ENCODE measurements at places on chromosomes 4 and X.

- no peak for DNase-seq
These were observed 77.6 kb downstream of the NWD2 start for GRCh38 chr4:37322122-37322521.

DNA sequence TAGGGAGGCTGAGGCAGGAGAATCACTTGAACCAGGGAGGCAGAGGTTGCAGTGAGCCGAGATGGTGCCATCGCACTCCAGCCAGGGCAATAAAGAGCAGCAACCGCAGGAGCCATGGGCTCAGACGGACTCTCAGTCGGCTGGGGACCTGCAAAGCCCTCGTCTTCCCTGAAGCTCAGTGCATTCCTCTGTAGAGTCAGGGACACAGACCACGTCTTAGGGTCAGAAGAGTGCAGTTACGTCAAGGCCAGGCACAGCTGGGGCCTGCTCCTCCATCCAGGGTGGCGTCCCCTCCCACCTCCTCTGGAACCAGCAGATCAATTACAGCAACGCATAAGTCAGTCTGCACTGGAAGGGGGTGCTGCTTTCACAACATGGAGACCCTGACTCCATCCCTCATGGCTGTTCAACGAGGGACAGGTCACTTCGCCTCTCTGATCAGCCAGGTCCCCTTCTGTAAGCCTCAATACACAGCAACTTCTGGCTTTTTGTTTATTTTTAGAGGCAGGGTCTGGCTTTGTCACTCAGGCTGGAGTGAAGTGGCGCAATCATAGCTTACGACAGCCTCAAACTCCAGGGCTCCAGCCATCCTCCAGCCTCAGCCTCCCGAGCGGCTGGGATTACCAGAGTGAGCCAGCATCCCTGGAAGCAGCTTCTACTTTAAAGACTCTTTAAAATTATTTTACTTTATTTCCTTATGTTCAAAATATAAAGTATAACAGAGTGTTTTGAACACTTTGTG, 76.4 kb downstream of the ZFYVE28 start:
- DNase-seq, result no peak

GRCh38 chr4:82371497-82371896, 2.3 kb downstream of the HNRNPD start:
- DNase-seq, result no peak

DNA sequence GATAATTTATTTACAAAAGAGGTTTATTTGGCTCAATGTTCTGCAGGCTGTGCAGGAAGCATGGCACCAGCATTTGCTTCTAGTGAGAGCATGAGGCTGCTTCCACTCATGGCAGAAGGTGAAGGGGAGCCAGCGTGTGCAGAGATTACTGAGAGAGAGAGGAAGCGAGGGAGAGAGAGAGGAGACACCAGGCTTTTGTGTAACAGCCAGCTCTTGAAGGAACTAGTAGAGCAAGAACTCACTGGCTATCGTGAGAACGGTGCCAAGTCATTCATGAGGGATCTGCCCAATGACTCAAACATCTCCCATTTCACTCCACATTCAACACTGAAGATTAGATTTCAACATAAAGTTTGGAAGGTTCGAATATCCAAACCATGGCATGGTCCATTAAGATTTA, 12.7 kb downstream of the GUCY1A1 start:
- no peak for DNase-seq

GRCh38 chr4:156934259-156934635, 37.4 kb downstream of the PDGFC start:
- no peak for DNase-seq

DNA sequence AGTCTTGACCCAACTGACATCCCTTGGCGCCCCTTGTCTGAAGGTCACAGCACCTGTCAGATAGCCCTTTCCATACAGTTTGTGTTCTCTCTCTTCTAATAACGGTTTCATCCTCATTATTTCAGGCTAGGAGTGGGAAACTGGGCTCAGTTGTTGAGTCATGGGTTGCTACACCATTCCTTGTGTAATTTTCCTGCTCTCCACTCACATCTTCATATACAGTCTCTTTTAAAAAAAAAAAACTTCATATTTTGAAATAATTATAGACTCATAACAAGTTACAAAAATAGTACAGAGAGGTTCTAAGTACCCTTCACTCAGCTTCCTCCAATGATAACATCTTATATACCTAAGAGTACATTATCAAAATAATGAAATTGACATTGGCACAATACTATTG, 60.2 kb upstream of the GRPR start:
- DNase-seq, result no peak

GRCh38 chrX:107741404-107741790, 34.2 kb downstream of the TSC22D3 start:
- no peak for DNase-seq

GRCh38 chr4:140260227-140260626, 106.2 kb upstream of the MAML3 start:
- no peak for DNase-seq

DNA sequence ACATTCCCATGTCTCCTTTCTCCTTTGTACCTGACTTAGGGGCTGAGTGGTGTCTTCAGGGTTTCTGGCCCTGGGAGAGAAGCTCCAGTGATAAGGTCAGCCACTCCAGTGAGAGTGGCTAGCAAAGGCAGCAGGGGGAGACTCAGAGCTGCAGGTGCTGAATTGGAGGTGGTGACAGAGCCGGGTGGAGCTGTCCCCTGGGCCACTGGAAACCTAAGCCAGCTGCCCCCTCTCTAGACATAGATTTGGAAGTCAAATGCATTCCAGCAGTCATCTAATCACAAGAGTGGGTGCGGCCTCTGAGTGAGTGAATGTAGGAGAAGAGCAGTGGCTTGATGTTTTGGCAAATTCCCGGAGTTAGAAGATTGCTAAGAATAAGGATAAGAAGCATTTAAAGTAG, 28.5 kb downstream of the TRIM2 start:
- no peak for DNase-seq

DNA sequence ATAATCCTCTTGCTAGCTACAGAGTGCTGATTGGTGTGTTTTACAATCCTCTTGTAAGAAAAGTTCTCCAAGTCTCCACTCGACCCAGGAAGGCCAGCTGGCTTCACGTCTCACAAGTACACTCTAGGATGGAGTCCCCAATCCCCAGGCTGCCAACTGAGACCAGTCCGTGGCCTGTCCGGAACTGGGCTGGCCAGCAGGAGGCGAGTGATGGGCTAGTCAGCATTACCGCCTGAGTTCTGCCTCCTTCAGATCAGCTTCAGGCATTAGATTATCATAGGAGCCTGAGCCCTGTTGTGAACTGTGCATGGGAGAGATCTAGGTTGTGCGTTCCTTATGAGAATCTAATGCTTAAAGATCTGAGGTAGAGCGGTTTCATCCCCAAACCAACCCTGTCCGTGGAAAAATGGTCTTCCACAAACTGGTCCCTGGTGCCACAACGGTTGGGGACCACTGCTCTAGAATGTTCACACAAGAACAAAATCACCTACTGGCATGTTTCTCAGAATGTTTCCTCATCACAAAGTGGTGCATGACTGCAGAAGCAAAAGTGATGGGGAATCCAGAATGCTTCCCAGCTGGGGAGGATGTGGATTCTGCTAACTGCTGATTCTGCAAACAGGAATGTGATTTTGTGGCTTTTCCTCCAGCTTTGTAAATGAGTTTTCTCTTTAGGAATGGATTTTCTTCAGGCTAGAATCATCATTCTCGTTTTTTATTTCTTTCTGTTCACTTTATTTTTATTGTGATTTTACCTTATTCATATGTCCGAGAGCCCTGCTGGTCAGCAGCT, 40.9 kb downstream of the SEPTIN11 start:
- DNase-seq, result no peak

DNA sequence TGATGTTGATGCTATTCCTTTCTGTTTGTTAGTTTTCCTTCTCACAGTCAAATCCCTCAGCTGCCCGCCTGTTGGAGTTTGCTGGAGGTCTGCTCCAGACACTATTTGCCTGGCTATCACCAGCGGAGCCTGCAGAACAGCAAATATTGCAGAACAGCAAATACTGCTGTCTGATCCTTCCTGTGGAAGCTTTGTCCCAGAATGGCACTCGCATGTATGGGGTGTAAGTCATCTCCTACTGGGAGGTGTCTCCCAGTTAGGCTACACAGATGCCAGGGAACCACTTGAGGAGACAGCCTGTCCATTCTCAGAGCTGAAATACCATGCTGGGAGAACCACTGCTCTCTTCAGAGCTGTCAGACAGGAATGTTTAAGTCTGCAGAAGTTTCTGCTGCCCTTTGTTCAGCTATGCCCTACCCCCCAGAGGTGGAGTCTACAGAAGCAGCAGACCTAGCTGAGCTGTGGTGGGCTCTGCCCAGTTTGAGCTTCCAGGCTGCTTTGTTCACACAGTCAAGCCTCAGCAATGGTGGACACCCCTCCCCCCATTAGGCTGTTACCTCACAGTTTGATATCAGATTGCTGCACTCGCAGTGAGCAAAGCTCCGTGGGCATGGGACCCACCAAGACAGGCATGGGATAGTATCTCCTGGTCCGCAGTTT, 74.9 kb downstream of the SPIN3 start:
- DNase-seq, result no peak

GRCh38 chrX:148223361-148223760, 242.2 kb downstream of the FMR1NB start:
- DNase-seq, result no peak

DNA sequence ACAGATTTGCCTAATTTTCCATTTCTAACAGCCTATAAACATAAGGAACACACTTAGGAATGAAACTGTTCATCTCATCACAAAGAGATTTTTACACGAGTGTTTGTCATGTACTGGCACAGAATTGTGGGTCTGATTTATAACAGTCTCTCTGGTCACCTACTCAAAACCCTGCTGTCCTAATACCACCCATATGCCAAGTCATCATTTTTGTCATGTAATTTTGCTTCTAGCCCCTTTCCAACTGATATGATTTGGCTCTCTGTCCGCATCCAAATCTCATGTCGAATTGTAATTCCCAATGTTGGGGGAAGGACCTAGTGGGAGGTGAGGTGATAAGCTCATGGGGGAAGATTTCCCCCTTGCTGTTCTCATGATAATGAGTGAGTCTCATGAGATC, 284.1 kb upstream of the SLITRK2 start:
- no peak for DNase-seq

- no peak for DNase-seq
These were observed 1.6 kb downstream of the PAPSS1 start for GRCh38 chr4:107718351-107718965.

- no peak for DNase-seq
These were observed 868.5 kb upstream of the SLIT2 start for GRCh38 chr4:19382993-19383756.

GRCh38 chr4:9849538-9849920, 68.1 kb downstream of the DRD5 start:
- DNase-seq, result no peak

DNA sequence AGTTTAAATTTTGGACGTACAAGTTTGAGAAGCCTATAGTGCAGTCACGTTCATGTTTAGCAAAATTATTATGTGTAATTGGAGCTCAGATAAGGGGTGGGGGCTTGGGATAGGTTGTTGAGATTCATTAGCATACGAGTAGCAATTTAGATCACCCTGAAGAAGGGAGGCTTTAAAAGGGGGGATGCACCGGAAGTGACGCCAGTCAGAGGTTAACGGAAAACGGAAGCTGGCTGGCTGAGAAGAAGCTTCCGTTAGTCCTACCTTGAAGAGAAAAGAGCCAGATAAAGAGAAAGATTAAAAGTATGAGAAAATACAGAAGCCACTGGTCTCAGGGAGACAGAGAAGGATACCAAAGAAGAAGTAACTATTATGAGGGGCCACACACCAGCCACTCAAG, 1.1 kb upstream of the NXT2 start:
- no peak for DNase-seq

- DNase-seq, result no peak
These were observed 104.1 kb upstream of the CASK start for GRCh38 chrX:42027367-42028000.

DNA sequence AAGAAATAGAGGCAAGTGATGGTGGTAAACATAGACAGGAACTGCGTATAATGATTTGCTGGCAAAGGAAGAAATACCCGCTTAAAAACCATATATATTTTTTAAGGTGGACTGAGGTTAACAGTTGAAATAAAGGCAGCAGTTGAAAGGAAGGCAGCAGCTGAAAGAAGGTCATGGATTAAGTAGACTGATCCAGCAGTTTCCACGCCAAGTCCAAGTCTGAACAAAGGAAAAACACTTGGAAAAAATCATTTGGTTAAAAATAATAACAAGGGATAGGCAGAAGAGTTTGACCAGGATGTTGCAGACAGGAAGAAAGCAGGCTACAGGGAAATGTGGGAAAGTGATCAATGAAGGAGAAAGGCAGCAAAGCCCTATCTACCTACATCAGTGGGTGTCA, 93.6 kb downstream of the AMELX start:
- no peak for DNase-seq

DNA sequence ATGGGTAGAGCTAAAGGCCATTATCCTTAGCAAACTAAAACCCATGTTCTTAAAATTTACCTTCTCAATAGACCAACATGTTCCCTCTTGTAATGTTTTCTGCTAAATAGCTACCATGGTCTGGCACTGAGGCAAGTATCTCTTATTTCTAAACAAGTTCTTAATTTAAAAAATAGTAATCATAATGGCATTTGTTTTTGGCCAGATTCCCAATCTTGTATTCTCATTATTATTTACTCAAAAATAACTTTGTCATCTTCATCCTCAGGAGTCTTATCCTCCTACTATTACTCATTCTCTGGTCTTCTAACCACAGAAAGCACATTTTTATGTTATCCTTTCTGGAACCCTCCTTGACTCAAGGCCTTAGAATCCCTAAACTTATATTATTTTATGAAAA, 931.2 kb downstream of the CCSER1 start:
- DNase-seq, result no peak

- DNase-seq, result no peak
These were observed 374.3 kb downstream of the SPRY1 start for GRCh38 chr4:123770884-123771283.

DNA sequence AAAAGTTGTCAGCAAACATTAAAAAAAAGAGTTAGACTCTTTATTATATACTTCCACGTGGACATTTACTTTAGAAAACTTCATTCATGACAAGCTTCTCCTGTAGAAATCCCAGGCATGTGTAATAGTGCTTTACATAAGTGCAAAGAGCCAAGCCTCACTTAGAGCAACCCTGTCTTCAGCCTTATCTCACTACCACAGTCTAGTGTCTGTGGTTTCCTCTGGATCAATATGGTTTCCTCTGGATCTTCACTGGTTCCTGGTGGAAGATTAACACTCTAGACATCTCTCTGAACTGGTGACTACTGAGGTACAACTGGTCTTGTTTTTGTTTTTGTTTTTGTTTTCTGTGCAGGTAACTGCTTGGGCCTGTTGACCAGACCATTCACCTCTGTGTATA, 18.4 kb upstream of the ARMCX5 start:
- DNase-seq, result no peak

- DNase-seq, result no peak
These were observed 189.3 kb downstream of the PTTG2 start for GRCh38 chr4:38149472-38149996.
